ENCODE measurements at places on chromosomes 7 and 10.

GRCh38 chr7:37669818-37670217 lies 13.7 kb upstream of the GPR141 start:
- no peak for DNase-seq

GRCh38 chr10:27742195-27743011 lies 3.2 kb downstream of the MKX start:
- peak; percentile 41 for DNase-seq

DNA sequence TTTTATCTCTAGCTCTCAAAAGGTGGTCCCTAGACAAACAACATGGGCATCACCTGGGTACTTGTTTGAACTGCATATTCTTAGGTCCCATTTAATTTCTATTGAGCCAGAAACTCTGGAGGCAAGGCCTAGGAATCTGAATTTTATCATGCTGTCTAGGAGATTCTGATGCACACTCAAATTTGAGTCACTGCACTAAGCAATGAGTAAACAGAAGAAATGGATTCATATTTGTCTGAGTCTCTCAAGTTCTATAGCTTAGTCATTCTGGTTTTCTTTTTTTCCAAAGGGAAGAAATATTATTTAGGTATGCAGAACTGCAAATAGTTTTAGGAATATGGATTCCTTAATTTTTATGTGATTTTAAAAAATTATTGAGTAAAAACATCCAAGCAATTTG lies 185.5 kb downstream of the SEMA3A start:
- DNase-seq: no peak

GRCh38 chr7:151015967-151016366 lies 8.3 kb downstream of the ATG9B start:
- DNase-seq: no peak

GRCh38 chr10:98041352-98042043 lies 11.1 kb upstream of the CRTAC1 start:
- no peak for DNase-seq

- no peak for DNase-seq
These were observed 16.2 kb upstream of the DGKI start for GRCh38 chr7:137862964-137863363.

DNA sequence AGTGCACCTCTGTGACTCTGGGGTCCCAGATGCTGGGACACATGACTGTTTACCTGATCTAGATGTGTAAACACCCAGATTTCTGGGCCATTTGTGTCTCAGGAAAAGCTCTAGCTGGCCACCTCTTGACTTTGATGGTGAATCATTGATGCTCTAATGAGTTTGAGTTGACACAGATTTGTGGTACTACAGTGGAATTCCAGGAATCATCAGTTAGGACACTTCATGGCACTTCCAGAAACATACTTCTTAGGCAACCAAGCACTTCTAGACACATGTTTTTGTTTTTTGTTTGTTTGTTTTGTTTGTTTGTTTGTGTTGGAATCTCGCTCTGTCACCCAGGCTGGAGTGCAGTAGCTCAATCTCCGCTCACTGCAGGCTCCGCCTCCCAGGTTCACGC lies 302.2 kb upstream of the ZMIZ1 start:
- DNase-seq: no peak

GRCh38 chr7:134778941-134779740 lies at the start of gene CALD1:
Gene CALD1, plus strand, starts transcription at chr7:134779634. Its CDS starts 88,100 bp downstream, at chr7:134867734.
- no peak for DNase-seq

GRCh38 chr7:39416866-39417265 lies 149.3 kb upstream of the YAE1 start:
- DNase-seq: no peak

GRCh38 chr7:2373124-2373556 lies 18.5 kb downstream of the EIF3B start:
- DNase-seq: no peak

GRCh38 chr10:1368842-1369171 lies 312.6 kb downstream of the WDR37 start:
- peak; percentile 21 for DNase-seq

DNA sequence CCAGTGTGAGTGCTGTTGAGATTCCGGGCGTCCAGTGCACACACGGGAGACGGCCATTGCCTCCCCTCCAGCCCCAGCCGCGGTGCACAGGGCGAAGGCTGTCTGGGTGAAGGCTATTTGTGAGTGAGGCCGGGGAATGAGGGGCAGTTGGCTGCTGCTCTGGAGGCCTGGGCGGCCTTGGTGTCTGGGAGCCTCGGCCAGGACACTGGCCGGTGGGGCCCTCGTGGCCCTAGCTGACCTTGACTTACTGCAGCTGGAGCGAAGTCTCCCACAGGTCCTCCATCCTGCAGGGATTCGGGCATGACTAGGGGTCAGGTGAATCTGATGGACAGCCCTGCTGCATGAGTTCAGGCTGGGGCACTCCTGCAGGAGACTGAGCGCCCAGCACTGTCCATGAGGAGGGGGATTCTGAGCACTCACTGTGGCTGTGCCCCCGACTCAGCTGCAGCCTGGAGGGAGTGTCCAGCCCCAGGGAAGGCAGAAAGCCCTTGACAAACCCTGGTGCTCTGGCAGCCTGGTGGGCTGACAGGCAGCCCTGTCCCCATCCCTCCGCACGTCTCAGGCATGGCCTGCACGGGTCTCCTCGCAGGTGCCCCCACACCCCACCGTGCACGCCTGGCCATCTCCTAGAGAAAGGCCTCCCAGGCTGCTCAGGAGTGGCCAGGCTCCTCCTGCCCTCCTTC lies 52.7 kb upstream of the FAM20C start:
- DNase-seq: no peak

GRCh38 chr7:148146346-148146745 lies 444.2 kb upstream of the C7orf33 start:
- no peak for DNase-seq

DNA sequence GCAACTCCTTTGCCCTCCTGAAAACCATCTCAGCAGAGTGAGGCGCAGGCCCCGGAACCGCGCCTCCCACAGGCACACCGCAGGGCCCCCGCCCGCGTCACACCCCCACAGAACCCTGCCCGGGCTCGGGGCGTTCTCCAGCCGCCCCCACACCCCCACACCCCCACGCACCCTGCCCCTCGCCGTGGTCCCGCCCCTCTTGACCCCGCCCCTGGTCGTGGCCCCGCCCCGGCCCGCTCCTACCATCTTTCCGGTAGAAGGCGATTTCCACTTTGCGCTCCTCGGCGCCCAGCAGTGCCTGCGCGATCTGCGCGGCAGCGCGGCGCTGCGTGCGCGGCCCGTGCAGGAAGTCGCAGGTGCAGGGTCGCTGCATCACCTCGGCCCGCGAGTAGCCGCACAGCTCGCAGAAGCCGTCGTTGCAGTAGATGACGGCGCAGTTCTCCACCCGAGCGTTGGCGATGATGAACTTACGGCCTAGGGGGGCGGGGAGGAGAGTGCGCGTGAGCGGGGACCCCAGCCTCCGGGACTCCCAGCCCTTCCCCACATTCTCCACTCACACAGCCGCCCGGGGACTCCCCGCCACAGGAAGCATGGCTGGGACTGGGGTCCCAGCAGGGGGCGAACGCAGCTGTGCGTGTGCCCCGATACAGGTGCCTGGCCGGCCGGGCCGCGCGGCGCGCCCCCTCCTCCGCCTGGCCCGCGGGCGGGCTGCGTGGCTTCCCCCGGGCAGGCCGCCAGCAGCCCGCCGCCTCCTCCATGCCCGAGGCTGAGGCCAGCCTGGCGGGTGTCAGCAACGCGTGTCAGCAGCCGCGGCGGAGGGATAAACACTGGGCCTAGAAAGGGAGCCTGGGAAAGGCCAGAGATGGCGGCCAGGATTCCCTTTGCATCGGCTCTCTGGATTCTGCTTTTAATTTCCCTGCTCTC lies 3.4 kb downstream of the KCNH2 start:
- peak; percentile 86 for DNase-seq

- no peak for DNase-seq
These were observed 63.9 kb downstream of the GFRA1 start for GRCh38 chr10:116208956-116209567.

DNA sequence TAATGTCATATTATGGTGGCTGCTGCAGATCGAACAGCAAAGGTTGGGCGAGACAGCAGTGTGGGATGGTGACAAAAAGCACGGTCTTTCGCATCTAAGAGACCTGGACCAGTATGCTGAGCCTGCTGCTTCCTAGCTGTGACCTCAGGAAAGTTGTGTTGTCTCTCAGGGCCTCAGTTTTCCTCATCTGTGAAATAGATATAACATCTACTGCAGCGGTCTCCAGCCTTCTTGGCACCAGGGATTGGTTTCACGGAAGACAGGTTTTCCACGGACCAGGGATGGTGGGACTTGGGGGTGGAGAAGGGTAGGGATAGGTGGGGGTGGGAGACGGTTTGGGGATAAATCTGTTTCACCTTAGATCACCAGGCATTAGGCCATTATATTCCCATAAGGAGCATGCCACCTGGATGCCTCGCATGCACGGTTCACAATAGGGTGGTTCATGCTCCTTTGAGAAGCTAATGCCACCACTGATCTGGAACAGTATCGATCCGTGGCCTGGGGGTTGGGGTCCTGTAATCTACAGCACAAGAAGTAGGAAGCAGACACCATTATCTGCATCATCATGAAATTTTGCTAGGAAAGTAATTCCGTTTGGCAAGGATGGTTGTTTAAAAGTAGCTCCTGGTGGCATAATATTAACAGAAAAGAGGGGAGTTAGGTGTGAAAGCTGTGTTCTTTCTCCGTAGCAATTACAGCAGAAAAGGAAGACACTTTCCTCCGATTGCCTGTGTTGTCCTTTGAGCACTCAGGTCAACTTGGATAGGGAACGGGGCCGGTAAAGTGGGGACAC lies 10.8 kb downstream of the KLF6 start:
- DNase-seq: peak; percentile 32

- no peak for DNase-seq
These were observed 205.9 kb downstream of the MBL2 start for GRCh38 chr10:52566471-52567246.

DNA sequence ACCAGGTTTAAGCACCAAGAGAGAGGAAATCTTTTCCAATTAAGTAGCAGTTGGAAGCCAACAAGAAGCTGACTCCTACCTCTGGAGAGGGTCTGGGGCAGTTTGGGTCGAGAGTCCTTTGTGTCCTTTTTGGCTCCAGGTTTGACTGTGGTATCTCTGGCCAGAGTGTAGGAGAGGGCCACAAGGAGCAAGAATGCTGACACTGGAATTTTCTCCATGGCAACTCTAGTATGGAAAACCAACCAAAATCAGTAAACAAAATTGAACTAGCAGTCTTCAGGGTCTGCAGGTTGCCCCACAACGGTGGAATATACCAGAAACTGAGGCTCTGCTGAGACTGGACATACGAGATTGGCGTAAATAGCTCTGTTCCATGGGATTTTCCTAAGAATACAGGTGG lies 3.2 kb downstream of the AGR2 start:
- no peak for DNase-seq

DNA sequence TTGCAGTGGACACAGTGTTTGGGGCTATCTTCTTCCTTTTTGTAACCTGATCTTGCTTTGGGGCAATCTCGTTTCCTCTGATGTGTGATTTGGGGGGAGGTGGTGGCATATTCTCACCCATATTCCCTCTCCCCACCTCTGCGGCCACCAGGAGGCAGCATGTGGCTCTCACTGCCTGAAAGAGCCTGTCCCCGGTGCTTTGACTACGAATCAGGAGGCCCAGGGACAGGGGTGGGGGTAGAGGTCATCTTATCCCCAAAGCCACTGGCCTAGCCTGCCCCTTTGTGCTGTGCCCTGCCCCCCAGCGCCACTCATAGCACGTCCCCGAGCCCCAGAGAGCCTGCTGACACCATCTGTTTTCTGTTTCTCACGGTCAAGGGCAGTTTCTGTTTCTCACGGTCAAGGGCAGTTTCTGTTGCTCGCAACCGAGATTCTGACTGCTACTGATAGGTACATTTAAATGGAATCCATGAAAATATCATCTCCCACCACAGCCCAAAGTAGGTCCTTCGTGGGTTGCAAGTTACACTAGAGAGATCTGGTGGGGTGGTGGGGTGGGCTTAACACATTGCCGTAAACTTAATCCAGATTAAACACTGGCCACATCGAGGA lies 28.2 kb downstream of the PHYH start:
- DNase-seq: peak; percentile 79

- DNase-seq: no peak
These were observed 76.8 kb upstream of the IKZF1 start for GRCh38 chr7:50227726-50228125.

DNA sequence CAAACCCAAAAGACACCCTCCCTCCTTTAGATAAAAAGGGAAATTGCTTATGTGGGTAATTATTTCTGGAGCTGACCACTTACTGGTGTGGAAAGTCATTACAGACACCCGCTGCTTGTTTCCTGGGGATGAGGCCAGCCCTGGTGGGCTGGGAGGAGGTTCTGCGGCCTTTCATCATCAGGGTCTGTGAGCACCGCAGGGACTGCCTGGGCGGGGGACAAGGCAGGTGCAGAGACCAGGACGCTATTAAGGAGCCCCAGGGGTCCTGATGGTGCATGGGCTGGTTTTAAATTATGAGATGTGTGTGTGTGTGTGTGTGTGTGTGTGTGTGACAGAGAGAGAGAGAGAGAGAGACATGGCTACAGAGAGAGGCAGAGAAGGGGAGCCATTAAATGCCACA lies 171.2 kb downstream of the DNAJB6 start:
- DNase-seq: no peak

DNA sequence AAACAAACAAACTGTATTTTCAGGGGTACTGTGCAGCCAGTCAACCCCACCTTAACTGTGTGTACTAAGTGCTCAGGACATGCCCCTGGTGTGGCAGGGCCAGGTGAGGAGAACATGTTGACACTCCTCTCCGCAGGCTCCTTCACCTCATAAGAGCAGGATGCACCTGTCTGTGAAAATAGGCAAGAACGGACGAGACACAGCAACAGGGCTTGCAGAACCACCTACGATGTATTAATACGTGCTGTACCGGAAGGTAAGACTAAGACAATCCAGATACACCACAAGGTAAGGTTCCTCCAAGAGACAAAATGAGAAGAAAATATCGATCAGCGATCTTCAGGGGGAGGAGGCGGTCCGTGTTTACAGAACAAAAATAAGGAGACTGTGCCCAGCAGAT lies 65.8 kb upstream of the CAMK2B start:
- DNase-seq: no peak

GRCh38 chr10:77127243-77127642 lies 510.4 kb downstream of the KCNMA1 start:
- no peak for DNase-seq

GRCh38 chr10:36383349-36383748 lies 741.3 kb upstream of the FZD8 start:
- no peak for DNase-seq

- DNase-seq: peak; percentile 81
These were observed 99.9 kb downstream of the CUBN start for GRCh38 chr10:17029581-17030271.

All from T-helper 2 cell (primary cell).